ENCODE measurements at places on chromosomes 3 and 15. TPM values are rescaled to one million over a fixed set of nuclear protein-coding genes. Genes with fewer than 3 reads are reported as not detected.

Gene SLC28A2
- not detected for total RNA-seq

Gene IL20RB
- total RNA-seq: 34.0 TPM

Gene UBL7
- 103 TPM for total RNA-seq

Gene NR1I2
- total RNA-seq: not detected

Gene GCSAM
- not detected for total RNA-seq

Gene DUOX2
- total RNA-seq: not detected

Gene APOD
- total RNA-seq: 5.5 TPM

Gene DNAH12
- not detected for total RNA-seq

Gene ADAMTS17
- 1.1 TPM for total RNA-seq

Gene PLCL2
- total RNA-seq: 6.4 TPM

Gene TTC14
- 15.3 TPM for total RNA-seq

All from myometrial cell (primary cell).